Esophagus squamous epithelium (tissue), 5 donors: ENCODE measurements at places on chromosomes 4 and X.

DNA sequence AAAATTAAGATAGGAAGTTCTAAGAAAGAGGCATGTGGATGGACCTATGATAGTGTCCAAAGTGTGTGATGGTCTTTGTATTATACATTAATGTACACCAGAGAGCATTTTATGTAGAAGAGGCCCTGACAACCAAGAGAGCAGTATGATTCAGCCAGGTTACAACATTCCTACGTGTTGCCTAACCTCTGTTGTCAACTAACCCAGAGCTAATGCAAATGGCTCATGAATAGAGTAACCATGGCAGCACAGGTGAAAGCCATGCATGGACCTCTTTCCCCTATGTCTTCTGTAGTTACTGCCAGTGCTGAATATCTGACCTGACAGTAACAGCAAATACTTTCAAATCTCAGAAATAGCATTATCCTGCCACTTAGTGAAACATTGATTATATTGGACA is 255.6 kb downstream of the NDST4 start:
- no peak for DNase-seq

DNA sequence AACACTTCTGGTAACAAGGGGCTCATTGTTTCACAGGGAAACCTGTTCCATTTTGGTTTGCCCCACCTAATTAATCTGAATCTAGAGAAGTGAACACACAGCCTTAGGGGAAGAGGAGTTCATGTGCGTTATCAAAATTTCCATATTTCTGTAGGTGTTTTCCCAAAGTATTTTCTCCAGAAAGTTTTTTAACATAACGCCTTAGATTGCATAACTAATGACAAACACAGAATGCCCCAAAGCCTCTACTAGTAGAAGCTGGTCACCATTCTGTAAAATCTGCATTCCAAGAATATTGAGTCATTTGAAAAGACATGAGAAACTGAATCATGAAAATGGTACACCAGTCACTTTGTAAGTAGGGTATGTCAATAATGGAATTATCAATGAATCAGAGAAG is 41.1 kb downstream of the IL13RA2 start:
- no peak for DNase-seq

- DNase-seq: no peak
Measured at GRCh38 chrX:45860450-45860849, 659.8 kb upstream of the DIPK2B start.

- DNase-seq: no peak
Measured at GRCh38 chr4:109072595-109072994, 229.9 kb downstream of the COL25A1 start.
